ENCODE measurements at places on chromosomes 16 and 17.

DNA sequence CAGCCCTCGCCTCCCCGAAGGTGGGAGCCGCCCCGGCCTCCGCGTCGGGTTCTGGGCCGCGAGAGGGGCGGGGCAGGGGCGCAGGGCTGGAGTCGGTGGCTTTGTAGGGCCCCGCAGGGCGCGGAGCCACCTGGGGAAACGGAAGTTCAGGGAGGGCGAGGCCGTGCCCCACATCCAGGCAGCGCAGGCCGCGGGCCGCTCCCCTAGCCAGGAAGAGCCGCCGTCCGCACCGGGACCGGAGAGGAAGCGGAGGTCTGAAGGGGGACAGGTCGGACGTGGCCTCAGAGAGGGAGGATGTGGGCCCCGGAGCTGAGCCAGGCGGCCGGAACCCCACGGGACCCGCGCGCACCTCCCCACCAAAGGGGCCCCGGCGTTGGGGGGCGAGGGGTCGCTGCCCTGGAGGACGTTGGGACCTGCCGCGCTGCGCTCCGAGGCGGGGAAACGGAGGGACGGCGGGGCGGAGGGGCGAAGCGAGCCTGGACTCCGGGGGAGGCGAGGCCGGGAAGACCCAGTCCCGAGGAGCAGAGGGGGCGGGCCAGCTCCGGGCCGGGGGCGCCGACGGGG lies 482 bp upstream of the SLC16A3 start:
- no peak for DNase-seq

DNA sequence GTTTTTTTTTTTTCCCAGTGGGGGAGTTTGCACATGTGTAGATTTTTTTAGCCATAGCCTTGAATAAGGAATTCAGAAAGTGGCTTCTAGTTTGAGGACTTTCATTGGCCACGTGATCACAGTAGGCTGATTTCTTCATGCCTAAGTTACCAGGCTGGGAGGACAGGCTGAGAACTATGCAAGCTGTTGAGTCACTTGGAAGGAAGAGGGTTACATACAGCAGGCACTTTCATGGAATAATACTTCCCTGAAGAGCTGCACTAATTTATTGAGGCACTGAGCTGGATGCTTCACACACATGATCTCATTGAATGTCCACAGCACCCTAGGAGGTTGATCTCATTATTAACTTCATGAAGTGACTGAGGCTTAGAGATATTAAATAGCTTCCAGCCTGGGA lies 22.8 kb downstream of the PRKCB start:
- no peak for DNase-seq

DNA sequence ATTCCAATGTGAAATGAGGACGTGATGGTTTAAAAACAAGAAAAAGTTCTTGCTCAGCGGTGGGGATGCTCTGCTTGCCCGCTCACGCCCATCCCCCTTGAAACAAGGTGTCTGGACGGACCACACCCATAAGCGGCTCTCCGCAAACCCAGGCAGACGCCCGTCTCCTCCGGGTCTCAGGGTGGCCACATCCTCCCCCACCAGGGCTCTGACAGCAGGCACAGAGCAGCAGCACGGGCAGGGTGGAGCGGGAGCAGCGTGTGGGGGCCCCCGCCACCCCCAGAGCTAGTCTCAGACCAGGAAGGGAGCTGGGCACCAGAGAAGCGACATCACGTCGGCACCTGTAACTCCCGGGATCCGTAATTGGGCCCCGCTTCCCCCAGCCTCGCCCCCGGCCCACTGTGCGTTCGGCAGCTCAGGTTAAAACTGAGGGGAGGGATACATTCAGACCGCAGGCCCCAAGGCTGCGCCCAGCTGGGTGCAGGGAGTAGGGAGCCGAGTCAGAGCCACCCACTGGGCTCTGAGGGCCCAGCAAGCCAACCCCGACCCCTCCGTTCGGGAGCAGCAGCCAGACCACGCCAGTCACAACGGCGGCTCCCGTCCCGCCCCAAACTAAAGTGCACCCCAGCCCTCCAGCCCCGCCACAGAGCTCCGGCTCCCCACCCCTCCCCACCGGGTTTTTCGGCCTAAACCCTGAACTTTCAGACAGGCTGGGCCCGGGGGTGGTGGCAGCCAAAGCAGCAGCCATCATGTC lies 22.0 kb downstream of the CLUH start:
- no peak for DNase-seq

GRCh38 chr16:15427648-15428239 lies 6.6 kb upstream of the BMERB1 start:
- peak; percentile 19 for DNase-seq

DNA sequence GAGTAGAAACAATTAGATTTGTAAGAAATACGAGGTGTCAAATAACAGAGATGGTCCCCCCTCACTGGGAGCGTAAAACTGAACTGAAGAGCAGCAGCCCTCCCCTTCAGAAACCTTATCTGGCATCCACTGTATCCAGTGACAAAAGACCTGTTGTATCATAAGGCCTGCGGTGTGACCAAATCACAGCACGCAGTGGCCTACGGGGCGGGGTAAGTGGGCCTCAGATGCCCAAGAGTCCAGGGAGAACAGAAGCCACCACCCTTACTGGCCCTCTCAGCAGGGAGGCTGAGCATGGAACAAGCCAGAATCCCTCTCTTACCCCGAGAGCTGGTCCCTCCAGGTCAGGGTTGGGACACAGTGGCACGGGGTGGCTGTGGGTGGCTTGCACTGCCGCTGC lies 5.5 kb downstream of the JMJD6 start:
- no peak for DNase-seq

- DNase-seq: no peak
Measured at GRCh38 chr16:10493276-10493675, 87.1 kb downstream of the EMP2 start.

- DNase-seq: no peak
Measured at GRCh38 chr16:49593424-49594040, 219.9 kb downstream of the C16orf78 start.

GRCh38 chr16:85826686-85827247 lies 27.3 kb downstream of the COX4I1 start:
- DNase-seq: no peak

- no peak for DNase-seq
Measured at GRCh38 chr17:21742326-21742725, 50.0 kb downstream of the KCNJ18 start.

- DNase-seq: no peak
Measured at GRCh38 chr17:3643889-3644349, 7.4 kb downstream of the CTNS start.

DNA sequence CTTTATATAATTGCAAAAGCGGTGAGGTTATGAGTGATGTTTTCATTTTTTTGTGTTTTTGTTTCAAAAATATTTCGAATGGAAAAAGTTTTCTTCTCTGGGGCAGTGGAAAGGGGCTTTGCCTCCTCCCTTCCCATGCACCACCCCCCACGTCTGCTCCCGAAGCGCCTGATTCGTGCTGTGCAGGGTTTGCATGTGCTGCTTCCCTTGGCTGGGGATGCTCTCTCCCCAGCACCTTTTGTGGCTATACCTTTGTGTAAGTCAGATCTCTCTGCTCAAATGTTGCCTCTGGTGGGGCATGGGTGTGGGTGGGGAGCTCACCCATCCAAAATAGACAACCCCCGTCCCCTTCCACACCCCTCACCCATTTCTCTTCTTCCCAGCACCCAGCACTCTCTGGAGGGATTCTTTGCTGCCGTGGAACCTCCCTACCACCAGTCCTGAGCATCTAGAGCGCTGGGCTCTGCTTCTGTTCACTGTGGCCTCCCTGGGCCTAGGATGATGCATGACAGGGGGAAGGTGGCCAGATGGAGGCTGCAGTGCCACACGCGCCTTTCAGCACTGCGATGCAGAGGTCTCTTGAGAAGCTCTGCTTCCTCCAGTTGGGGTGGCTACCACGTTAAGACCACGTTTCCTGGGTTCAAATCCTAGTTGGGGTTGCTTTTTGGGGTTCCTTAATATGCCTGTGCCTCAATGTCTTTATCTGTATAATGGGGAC lies 71.2 kb downstream of the IRF8 start:
- no peak for DNase-seq

DNA sequence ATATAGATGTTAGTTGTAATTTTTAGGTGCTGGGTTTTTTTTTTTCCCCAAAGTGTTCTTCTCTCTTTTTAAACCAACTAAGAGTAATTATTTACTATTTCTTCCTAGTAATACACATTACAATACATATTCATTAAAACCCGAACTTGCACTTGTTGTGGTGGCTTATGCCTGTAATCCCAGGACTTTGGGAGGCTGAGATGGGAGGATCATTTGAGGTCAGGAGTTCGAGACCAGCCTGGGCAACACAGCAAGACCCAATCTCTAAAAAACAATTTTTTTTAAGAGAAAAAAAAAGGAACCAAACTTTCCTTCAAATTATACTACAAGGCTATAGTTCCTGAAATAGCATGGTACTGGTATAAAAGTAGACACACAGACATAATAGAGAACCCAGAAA lies 3.8 kb downstream of the EFCAB5 start:
- no peak for DNase-seq

DNA sequence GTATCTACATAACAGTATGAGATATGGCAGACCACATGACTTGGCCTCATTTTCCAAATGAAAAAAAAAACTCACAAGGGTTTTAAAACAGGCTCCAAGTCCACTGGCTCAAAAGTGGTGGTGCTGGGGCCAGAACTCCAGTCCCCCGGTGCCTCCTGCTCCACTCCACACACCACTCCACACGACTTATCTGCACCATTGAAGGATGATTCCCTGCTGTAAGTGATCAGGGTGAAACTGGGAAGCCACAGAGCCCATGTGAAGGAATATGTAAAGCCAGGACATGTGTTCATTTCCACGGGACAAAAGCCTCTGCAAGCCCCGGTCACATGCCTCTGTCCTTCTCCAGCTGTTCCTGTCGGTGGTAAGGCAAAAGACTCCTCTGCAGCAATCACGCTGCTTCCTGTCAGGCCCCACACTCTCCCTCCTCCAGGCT lies 97.2 kb downstream of the ZNF18 start:
- no peak for DNase-seq

- peak; percentile 22 for DNase-seq
Measured at GRCh38 chr17:48283411-48283810, 146.6 kb downstream of the SKAP1 start.
